ENCODE measurements at places on chromosomes 13 and 19. TPM values are rescaled to one million over a fixed set of nuclear protein-coding genes. Genes with fewer than 3 reads are reported as not detected.

The LAIR1 gene
- total RNA-seq, result 19.7 TPM

- no peak overlapping the region for H3K27ac ChIP-seq
- DNase-seq, result no peak
- H3K4me1 ChIP-seq, result no peaks in the 10 kb centered on the region
- H3K36me3 ChIP-seq, result no peaks in the 10 kb centered on the region
- H3K27me3 ChIP-seq, result no peaks in the 10 kb centered on the region
Observed at GRCh38 chr13:101307181-101307701, 109.1 kb downstream of the NALCN start.

DNA sequence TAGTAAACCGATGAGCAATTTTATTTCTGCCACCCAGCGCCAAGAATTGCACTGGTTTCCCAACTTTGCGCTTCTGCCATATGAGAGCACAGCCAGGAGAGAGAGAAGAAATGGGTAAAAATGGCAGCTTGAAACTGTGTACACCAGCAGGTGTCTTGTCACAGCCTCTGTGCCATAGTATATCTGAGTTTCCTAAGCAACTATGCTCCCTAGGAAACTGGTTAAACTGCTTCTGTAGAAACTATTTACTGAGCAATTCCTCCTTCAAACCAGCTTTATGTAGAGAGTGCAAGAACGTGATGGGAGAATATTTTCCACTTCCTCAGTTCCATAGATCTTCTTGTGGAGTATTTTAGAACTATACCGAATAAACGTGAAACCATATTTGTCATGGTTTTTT lies 1361.3 kb downstream of the PCDH9 start:
- no peaks in the 10 kb centered on the region for H3K4me1 ChIP-seq
- no peak overlapping the region for H3K27ac ChIP-seq
- H3K27me3 ChIP-seq, result no peaks in the 10 kb centered on the region
- H3K4me3 ChIP-seq, result no peak overlapping the region

The GAPDHS gene
- total RNA-seq, result not detected

- H3K27ac ChIP-seq, result no peak overlapping the region
- H3K36me3 ChIP-seq, result no peaks in the 10 kb centered on the region
- no peak overlapping the region for H3K4me3 ChIP-seq
- peaks cover 38% of the 10 kb centered on the region for H3K4me1 ChIP-seq
Observed at GRCh38 chr19:38834590-38834989, 3.0 kb upstream of the ECH1 start.

- no peak for DNase-seq
- no peaks in the 10 kb centered on the region for H3K27me3 ChIP-seq
- H3K27ac ChIP-seq, result no peak overlapping the region
- H3K36me3 ChIP-seq, result no peaks in the 10 kb centered on the region
- peaks cover 19% of the 10 kb centered on the region for H3K4me1 ChIP-seq
Observed at GRCh38 chr19:10404888-10405820, 1.8 kb upstream of the CDC37 start.

DNA sequence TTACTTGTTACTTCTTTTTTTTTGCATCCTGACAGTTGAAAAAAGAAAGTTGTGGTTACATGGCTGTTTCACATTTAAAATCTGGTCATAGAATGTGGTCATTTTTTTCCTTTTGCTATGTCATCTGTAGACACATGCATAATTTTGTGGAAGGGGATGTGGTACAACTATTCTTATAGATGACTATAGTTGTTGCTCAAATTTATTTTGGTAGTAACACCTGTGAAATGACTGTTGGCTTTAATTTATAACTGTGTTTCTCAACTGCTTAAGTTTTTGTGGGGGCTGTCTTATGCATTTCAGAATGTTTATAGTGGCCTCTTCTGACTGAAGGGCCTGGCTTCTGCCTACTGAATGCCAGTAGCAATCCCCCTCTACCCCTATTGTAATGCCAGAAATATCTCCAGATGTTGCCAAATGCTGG lies 130.5 kb downstream of the PAN3 start:
- no peak overlapping the region for H3K4me3 ChIP-seq
- DNase-seq, result no peak
- no peaks in the 10 kb centered on the region for H3K27me3 ChIP-seq

The SMAD9 gene
- total RNA-seq, result 30.7 TPM

DNA sequence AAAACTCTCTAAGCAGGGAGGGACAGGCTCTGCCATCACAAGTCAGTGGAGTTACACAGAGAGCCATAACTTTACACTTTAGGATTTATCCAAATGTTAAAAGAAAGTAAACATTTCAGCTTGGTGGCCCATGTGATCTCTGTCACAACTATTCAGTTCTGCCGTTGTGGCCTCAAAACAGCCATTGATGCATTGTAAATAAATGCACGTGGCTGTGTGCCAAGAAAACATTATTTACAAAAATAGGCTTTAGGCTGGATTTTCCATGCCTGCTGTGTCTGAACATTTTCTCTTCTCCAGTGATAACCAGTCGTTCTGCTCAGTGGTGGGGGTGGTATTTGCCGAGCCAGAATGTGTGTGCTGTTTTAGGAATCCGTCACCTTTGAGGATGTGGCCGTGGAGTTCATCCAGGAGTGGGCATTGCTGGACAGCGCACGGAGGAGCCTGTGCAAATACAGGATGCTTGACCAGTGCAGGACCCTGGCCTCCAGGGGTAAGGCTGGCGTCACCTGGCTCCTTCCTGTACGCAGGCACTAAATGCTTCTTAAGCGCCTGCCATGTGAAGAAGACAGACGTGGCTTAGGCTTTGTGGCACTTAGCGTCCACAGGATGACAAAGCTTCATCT lies 4.9 kb downstream of the ZNF333 start:
- no peak overlapping the region for H3K4me3 ChIP-seq
- no peaks in the 10 kb centered on the region for H3K36me3 ChIP-seq
- no peaks in the 10 kb centered on the region for H3K27me3 ChIP-seq
- H3K4me1 ChIP-seq, result no peaks in the 10 kb centered on the region
- H3K27ac ChIP-seq, result no peak overlapping the region
- DNase-seq, result no peak

DNA sequence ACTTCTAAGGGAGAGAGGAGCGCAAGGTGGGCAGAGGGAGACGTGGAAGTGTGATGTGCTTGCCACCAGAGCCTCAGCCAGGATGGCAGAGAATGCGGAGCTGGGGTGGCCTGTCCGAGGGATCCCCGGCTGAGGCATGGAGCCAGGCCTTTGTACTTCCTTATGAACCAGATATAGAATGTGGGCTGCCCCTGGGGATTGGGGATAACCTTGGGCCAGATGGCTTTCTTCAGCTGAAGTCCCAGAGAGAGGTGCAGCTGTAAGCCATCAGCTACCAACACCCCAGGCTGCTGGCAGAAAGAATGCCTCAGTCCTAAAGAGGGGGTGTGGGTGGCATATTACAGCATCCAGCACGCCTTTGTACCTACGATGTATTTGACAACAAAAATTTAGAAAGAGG lies 25.5 kb upstream of the FBXO17 start:
- H3K36me3 ChIP-seq, result no peaks in the 10 kb centered on the region
- H3K27ac ChIP-seq, result no peak overlapping the region
- H3K27me3 ChIP-seq, result no peaks in the 10 kb centered on the region
- H3K4me3 ChIP-seq, result no peak overlapping the region
- no peak for DNase-seq
